ENCODE measurements at places on chromosomes 12 and 14.

DNA sequence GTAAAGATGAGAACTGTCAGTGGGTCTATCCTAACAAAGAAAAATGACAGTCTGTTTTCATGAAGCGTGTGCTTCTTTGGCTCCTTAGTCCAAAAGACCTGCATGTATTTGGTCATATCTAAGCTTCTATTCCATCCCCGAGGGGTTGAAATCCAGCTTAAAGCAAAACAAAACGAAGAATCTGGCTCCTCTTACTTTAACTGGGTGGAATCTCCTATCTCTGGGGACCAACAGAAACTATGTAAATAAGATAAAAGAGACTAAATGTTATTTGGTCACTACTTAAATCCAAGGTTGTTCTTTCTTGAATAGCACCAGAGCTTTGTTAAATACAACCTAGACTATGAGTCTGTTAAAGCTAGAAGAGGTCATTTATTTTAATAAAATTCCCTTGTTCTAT lies 9.4 kb downstream of the IGF1 start:
- DNase-seq = no peak

GRCh38 chr14:61940666-61941420 lies 178.6 kb downstream of the SNAPC1 start:
- DNase-seq = no peak

- DNase-seq = no peak
Measured at GRCh38 chr14:61187196-61187905, 93.8 kb downstream of the TMEM30B start.

DNA sequence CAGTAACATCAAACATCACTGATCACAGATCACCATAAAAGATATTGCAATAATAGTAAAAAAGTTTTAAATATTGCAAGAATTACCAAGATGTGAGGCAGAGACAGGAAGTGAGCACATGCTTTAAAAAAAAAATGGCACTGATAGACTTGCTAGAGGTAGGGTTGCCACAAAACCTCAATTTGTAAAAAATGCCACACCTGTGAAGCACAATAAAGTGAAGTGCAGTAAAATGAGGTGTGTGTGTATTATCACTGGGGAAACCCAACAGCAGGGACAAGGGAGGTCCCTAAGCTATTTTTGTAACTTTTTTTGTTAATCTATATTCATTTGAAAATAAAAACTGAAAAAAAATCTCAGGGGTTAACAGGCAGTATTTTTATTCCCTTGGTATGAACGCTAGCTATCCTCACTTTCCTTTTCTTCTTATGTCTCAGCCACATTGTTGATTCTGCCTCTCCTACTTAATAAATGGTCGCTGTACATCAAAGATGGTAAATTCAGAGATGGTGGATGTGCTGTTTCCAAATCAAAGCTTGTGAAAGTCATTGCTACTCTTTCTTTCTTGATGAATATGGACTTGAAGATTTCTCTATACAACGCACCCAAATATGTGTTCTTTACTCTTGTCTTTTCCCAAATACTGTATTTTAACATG lies 14.0 kb upstream of the KLRD1 start:
- no peak for DNase-seq

DNA sequence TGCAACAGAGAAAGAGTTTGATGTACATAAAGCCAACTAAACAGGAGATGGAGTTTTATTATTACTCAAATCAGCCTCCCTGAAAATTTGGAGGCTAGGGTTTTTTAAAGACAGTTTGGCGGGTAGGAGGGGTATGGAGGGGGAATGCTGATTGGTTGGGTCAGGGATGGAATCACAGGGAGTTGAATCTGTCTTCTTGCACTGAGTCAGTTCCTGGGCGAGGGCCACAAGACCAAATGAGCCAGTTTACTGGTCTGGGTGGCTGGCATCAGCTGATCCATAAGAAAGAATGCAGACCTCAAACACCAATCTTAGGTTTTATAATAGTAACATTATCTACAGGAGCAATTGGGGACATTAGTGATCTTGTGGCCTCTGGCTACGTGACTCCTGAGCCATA lies 64.9 kb downstream of the RIN3 start:
- DNase-seq = peak; percentile 75

GRCh38 chr14:103628221-103628683 lies 759 bp upstream of the KLC1 start:
- DNase-seq = peak; percentile 62

DNA sequence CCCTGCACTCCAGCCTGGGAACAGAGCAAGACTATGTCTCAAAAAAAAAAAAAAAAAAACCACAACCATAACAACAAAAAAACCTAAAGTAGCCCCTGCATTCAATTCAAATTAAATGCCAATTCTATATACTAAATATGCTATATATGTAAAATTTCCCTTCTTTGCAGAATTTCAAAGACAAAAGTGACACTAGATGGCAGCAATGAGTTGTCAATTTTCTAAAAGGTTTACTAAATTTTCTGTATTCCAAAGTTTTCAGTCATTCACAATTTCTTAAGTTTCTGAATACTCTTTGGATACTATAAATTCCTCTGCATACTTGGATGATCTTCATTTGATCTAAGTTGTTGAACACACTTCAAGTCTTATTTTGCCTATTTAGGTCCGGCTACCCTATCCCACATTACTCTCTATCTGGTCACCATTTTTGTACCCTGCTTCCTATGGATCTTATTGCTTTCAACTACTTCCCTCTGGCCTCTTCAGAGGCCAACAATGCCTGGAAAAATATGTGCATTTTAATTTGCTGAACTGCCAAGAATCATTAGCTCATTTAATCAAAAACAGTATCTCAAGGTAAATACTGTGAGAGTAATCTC lies 27.9 kb downstream of the HNRNPC start:
- DNase-seq = no peak

- DNase-seq = peak; percentile 34
Measured at GRCh38 chr12:510071-510825, 50.5 kb downstream of the B4GALNT3 start.

GRCh38 chr12:77122236-77122635 lies 56.9 kb upstream of the E2F7 start:
- DNase-seq = peak; percentile 88

All from A172 (cell line).